T-helper 17 cell (primary cell): ENCODE measurements at places on chromosomes 4 and X. TPM values are rescaled to one million over a fixed set of nuclear protein-coding genes. Genes with fewer than 3 reads are reported as not detected.

Gene PF4V1
- total RNA-seq: not detected

Gene PAGE5
- total RNA-seq: 0.60 TPM

Gene BCORL1
- 8.0 TPM for total RNA-seq

Gene ENAM
- total RNA-seq: not detected

Gene TMPRSS11D
- not detected for total RNA-seq

Gene KANTR
- 10.1 TPM for total RNA-seq

Gene CFI
- not detected for total RNA-seq

Gene MAGEE2
- not detected for total RNA-seq

Gene RS1
- total RNA-seq: not detected

Gene HTRA3
- not detected for total RNA-seq

Gene C4orf36
- not detected for total RNA-seq

Gene SPANXA1
- not detected for total RNA-seq

Gene NPY2R
- not detected for total RNA-seq

Gene SCRG1
- not detected for total RNA-seq

Gene OPN1MW
- total RNA-seq: not detected

Gene XAGE2
- not detected for total RNA-seq

Gene FATE1
- total RNA-seq: not detected

Gene MTNR1A
- total RNA-seq: not detected

Gene SULT1B1
- 4.3 TPM for total RNA-seq

Gene PABPC4L
- total RNA-seq: not detected

Gene AR
- total RNA-seq: 1.5 TPM

Gene DUSP9
- not detected for total RNA-seq

Gene XG
- 0.34 TPM for total RNA-seq

Gene PRDM8
- 10.2 TPM for total RNA-seq

Gene BMX
- not detected for total RNA-seq

Gene SPACA5
- not detected for total RNA-seq

Gene ANXA5
- total RNA-seq: 108 TPM

Gene PIR
- total RNA-seq: not detected

Gene IL13RA2
- total RNA-seq: not detected

Gene FAM53A
- total RNA-seq: 2.4 TPM

Gene NUDT11
- total RNA-seq: 0.44 TPM

Gene CFAP299
- not detected for total RNA-seq

Gene F8A3
- 17.4 TPM for total RNA-seq

Gene WNK3
- 0.21 TPM for total RNA-seq

Gene RWDD4
- total RNA-seq: 9.2 TPM

Gene SPIN2A
- total RNA-seq: 0.67 TPM

Gene L1CAM
- 3.9 TPM for total RNA-seq

Gene ASB5
- not detected for total RNA-seq

Gene RPL39
- 3,854 TPM for total RNA-seq

Gene STARD8
- 3.3 TPM for total RNA-seq

Gene CENPVL1
- not detected for total RNA-seq
